ENCODE measurements at places on chromosomes 1 and 21. TPM values are rescaled to one million over a fixed set of nuclear protein-coding genes. Genes with fewer than 3 reads are reported as not detected.

DNA sequence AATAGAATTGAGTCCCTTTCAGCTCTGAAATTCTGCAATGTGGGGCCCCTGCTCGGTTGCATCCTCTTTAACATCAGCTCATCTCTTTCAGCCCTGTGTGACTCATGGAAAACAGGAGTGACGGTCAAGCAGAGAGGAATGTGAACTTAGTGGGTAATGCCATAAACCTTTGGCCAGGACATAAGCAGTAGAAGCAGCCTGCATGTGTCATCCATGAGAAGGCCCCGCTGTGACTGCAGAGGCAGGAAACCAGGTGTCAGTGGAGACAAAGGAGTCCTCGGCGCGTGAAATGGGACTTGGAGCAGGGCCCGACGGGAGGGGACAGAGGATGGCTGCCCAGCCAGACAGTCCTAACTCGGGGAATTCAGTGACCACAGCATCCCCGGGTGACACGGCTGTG lies 21.1 kb upstream of the EPHB2 start:
- no peak overlapping the region for H3K27ac ChIP-seq
- H3K4me1 ChIP-seq = peaks cover 26% of the 10 kb centered on the region
- no peak for DNase-seq

DNA sequence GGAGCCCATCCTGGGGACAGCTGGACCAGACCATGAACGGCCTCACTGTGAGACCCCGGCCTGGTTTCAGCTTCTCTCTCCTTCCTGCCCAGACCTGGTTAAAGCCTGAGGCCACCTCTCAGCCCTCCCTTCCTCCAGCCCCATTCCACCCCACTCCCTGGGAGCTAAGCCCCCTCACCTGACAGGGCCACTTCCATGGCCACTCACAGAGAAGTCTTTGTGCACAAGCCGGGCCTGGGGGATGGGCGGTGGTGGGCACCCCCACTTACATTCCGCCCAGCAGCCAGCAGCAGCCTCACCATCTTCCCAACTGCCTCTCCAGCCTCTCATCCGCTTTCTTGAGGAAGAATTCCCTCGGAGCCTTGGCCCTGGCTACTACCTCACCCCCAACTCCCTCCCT lies 40.4 kb downstream of the RHBG start:
- no peaks in the 10 kb centered on the region for H3K27me3 ChIP-seq
- no peak overlapping the region for H3K4me3 ChIP-seq
- H3K36me3 ChIP-seq = peaks cover 88% of the 10 kb centered on the region
- peak overlapping the region; percentile 71 for H3K27ac ChIP-seq
- no peak for DNase-seq

- H3K36me3 ChIP-seq = peaks cover 31% of the 10 kb centered on the region
- H3K27me3 ChIP-seq = no peaks in the 10 kb centered on the region
Measured at GRCh38 chr21:45220071-45220481, 67.6 kb downstream of the POFUT2 start.

DNA sequence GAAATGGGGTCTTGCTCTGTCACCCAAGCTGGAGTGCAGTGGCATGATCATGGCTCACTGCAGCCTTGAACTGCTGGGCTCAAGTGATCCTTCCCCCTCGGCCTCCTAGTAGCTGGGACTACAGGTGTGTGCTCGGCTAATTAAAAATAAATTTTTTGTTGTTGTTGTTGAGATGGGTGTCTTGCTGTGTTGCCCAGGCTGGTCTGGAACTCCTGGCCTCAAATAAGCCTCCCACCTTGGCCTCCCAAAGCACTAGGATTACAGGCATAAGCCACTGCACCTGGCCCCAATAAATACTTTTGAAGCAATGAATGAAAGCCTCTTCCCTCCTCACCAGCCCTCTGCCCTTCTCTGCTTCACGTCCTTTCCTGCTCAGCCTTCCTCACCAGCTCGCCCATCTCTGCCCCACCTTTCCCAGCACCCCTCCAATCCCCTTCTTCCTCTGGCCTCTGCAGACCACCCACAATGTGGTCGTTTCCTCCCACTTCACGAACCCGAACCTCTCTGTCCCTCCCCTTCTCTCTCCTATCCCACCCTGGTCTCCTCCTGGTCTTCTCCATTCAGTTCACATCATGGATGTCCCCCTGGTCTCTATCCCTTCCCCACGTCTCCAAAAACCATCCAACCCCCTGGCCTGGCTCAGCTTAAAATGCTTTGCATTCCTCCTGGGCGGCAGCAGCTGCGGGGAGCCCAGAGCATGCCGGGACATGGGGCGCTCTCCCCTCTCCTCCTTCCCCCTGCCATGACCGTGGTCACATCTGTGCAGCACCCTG lies 38.4 kb downstream of the RAP1GAP start:
- no peak overlapping the region for H3K27ac ChIP-seq
- no peaks in the 10 kb centered on the region for H3K27me3 ChIP-seq
- peaks cover 70% of the 10 kb centered on the region for H3K36me3 ChIP-seq
- H3K4me3 ChIP-seq = no peak overlapping the region

- DNase-seq = no peak
- no peaks in the 10 kb centered on the region for H3K36me3 ChIP-seq
- H3K27ac ChIP-seq = no peak overlapping the region
Measured at GRCh38 chr1:20227704-20228103, 41.4 kb upstream of the PLA2G2C start.

SLC30A1 gene
- total RNA-seq = 21.6 TPM

All from spinal cord (tissue), 10 donors.